ENCODE measurements at places on chromosomes 3 and 15.

DNA sequence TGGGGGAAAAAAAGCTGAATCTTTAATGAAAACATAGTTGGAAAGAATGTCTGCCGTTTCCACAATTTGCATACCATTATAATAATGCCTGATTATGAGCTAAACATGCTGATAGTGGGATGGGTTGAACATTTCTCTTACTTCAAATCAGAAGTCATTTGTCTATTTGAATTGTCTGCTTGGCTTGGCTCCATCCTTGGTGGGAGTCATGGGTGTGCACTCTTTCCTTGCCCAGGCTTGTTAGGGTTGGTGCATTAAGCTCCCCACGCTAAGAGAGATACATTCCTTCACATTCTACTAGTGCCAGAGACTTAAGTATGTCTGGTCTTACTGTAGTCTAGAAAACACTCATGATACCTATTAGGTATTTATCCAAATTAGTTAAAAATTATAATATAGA, 121.4 kb upstream of the RARB start:
- no peak for DNase-seq

GRCh38 chr3:120419797-120420196, 31.0 kb downstream of the FSTL1 start:
- no peak for DNase-seq

DNA sequence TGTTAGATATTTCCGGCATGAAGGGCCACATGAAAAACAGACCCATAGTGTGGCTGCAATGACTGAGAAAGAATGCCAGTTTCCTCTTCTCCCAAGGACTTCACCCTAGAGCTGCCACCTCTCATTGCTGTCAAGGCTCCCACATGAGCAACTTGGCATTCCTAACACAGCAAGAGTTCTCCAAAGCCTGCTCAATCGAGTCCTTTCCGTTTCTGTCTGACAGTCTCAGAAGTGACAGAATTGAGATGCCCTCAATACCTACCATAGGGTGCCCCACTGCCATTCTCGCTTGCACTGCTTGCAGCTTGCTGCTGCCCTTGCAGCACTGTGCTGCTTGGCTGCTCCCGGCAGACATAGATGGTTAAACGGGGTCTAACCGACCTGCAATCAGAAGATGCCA, 44.3 kb downstream of the UBP1 start:
- no peak for DNase-seq

DNA sequence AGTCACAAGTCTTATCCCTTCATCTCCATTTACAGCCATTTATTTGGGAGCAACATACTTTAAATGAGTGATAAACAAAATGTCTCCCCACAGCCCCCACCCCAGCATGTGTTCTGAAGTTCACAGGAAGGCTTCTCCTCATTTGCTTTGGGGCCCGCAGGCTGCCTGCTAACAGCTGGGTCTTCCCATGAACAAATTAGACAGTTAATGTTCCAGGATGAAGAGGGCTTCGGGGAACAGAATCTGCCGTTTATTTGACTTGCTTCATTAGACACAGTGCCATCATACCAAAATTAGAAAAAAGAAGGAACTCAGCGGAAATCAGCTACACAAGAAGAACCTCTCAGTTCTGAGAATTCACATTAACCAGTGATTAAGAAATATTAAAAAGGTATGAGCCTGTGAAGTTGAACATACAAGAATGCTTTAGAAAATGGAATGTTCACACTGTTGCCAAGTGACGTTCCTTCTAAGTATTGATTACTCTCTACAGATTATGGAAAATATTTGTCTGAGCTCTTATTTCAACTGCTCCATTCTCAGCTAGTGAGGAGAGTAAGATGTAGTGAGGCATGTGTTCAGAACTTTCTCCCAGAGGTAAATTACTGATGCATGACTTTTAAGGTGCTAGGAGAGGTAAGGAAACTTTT, 107.5 kb upstream of the THBS1 start:
- no peak for DNase-seq

DNA sequence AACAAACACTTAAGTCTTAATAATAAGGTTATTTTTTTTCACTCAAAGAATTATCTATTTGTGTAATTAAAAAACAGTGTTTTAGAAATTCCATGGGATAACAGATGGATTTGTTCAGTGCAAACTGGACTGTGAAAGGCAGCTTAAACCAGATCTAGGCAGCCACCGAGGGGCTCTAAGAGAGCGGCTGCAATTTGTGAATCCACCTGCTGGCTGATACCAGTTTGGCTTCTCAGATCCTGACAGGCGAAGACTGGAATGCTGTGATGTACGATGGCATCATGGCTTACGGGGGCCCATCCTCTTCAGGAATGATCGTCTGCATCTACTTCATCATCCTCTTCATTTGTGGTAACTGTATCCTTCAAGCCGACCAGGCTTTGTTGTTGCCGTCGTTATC, 119.6 kb downstream of the CHDH start:
- DNase-seq = no peak

GRCh38 chr3:115165701-115166100, 18.6 kb upstream of the ZBTB20 start:
- DNase-seq = no peak

DNA sequence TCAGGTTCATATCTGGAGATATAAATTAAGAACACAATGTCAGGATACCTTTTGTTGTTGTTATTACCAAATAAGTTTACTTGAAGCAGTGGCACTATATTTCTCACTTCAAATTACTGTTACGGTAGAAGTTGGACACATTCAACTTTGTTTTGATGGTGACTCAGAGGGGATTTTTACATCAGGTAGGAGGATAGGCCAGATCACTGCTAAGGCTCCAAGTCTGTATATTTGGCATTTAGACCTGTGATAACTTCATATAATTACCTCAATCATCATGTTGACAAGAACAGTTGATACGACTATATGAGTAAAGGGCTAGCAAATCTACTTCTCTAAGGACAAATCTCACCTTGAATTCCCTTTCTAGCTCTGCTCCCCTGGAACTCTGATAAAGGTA, 15.6 kb downstream of the LZTFL1 start:
- DNase-seq = no peak

- no peak for DNase-seq
Observed at GRCh38 chr3:126946405-126946804, 36.5 kb upstream of the PLXNA1 start.

DNA sequence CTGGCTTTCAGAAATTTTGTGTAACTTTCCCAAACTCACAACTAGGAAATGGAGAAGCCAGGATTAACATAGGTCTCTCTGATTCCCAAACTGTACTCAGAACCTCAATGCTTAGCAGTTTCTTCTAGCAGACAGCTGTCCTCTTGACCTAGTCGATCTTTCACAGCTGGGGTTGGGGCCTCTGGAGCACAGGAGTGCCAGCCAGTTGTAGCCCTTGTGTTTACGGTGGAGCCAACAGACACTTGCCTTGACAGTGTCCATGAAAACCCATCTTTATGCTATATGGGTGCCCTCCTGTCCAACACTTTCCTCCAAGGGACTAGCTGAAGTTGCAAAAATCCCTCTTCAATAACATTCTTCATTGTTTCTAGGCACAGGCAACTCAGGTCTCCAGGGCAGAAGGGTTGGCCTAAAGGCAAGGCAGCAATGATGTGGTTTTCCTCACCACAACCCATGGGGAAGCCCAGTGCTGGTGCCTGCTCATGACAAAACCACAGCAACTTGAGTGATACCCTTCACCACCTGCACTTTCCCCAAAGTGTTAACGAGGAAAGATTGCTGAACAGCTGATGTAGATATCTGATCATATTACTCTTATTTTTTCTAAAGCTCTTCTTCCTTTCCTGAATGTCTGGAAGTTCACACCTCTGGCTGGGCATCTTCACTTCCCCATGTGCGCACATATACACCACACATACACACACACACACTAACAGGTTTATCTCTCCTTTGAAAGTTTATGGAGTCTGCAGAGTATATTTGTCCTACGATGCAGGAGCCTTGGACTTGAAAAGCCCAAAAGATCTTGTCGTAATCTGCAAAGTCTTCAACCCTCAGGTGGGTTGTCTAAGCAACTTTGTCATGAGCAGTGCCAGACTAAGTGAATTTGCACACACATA, 11.0 kb upstream of the KNG1 start:
- no peak for DNase-seq

GRCh38 chr15:40409366-40409765, 3.8 kb downstream of the IVD start:
- DNase-seq = no peak

DNA sequence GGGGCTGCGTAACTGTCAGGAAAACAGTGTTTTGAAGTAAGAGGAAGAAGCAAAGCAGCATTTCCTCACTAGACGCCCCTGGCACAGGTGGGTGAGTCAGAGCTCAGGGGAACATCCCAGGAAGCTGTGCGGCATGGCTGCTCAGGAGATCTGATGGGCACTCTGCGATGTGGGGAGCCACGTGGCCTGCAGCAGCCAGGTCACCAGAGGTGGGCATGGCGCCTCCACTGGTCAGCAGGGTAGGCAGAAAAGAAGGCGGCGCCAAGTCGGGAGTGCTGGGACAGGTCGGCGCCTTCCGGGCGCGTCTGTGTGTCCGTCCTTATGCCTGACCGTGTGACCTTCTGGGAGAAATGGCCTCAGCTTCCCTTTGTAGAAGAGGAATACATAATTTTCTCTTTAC, 249.9 kb upstream of the ST8SIA2 start:
- no peak for DNase-seq

- no peak for DNase-seq
Observed at GRCh38 chr3:170608475-170608874, 22.6 kb upstream of the SLC7A14 start.

DNA sequence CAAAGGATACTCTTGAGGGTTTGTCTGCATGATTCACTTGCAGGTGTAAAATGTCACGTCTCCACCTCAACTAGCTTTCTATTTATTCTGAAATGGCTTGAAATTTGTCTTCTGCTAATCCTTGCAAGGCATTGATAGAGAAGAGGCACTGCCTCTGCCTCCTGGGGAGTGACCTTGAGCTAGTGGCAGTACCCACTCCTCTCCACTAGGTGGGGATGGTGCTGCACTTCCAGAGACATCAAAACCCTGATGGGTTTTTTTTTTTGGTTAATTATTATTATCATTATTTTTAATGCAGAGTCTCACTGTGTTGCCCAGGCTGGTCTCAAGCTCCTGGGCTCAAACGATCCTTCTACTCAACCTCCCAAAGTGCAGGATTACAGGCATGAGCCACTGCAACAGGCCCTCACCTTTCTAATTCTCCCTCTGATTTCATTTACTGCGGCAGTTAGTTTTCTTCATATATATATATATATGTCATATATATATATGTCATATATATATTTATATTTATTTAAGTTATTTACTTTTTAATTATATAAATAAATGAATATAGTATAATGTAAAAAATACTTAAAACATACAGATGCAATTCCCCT, 117.6 kb upstream of the EIF1B start:
- no peak for DNase-seq

GRCh38 chr15:39313467-39313866, 267.4 kb upstream of the THBS1 start:
- no peak for DNase-seq

DNA sequence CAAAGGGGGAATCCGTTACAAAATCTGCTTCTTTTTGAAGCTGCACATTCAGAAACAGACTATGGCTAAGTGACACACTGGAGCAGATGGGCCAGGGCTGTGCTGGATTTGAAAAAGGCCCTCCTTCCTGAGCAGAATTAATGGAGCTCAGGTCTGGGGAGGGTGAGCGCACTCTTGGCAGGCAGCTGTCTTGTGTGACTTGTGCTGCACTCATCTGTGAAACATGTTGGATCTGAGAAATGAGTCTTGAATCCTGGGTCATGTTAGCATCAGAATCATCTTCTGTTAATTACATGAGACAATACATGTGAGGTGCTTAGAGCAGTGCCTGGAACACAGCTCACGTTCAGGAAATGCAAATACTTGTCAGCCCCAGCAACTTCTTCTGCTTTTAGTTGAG, 219.6 kb downstream of the THSD4 start:
- DNase-seq = no peak

- peak; percentile 90 for DNase-seq
Observed at GRCh38 chr15:70196372-70197316, 98.9 kb upstream of the TLE3 start.

GRCh38 chr3:181316482-181316881, 326.9 kb upstream of the DNAJC19 start:
- DNase-seq = no peak

- no peak for DNase-seq
Observed at GRCh38 chr3:141777957-141778813, 15.0 kb downstream of the GRK7 start.

DNA sequence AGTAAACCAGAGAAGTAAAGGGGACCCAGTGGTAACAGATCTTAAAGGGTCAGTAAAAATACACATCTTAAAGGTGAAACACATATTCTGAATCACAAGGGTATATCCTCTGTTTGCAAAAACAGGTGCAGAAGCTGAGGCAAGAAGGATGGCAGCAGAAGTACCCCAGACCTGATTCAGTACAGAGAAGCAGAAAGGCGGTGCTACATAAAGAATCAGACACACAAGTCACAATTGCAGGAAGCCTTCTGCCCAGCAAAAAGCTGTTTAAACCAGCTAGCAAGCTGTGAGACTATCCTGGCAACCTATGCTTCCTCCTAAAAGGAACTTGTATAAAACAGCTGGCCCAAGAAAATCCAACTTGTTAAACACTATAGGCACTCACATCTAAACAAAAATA, 49.4 kb downstream of the ZNF280D start:
- no peak for DNase-seq

- DNase-seq = no peak
Observed at GRCh38 chr15:45401665-45402161, 23.4 kb upstream of the GATM start.

GRCh38 chr3:196501316-196502044, 2.1 kb downstream of the RNF168 start:
- DNase-seq = no peak

DNA sequence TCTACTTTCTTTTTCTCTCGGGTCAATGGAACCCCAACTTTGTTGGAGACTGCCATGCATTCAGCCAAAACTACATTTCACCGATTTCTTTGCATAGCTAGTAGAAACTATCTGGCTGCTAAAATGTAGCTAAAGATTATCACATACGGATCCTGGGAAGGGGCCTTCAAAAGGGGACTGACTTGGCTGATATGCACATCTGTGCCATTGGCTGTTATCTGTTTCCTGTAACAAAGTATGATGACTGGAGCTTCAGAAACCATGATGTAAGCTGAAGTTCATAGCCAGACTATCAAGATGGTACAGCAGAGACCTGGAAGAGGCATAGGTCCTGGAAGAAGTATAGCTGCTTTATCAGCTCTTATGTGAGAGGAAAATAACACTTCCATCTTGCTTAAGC, 179.1 kb downstream of the NSUN3 start:
- DNase-seq = no peak

All from NCI-H510A (cell line).